ENCODE measurements at places on chromosomes 7 and 10. TPM values are rescaled to one million over a fixed set of nuclear protein-coding genes. Genes with fewer than 3 reads are reported as not detected.

GRCh38 chr7:71613313-71613712 is 481.4 kb downstream of the GALNT17 start:
- DNase-seq = no peak

DNA sequence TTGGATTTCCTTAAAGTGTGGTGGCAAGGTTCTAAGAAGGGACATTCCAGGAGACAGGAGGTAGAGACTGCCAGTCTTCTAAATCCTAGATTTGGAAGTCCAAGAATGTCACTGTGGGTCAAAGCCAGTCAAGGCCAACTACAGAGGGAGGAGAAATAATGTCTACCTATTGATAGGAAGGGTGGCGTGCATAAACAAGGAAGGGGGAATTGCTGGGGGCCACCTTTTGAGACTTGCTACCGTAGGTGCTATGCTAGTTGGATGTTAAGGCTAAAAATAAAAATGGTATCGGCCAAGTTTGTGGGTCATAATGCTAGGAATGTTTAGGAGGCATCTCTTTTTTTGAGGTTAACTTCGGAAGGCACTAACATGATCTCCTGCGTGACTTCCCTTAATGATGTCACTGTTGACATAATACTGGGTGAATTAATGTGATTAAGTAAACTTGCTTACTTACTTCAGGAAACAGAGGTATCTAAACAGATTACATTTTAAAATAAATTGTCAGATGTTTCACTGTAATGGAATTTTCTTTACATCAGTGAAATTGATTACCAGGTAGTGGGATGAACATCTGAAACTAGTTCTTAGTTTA is 4.8 kb downstream of the BTRC start:
- no peak for DNase-seq

- DNase-seq = no peak
These were observed 7.1 kb upstream of the RBM20 start for GRCh38 chr10:110636932-110637557.

- DNase-seq = no peak
These were observed 5.6 kb upstream of the POM121 start for GRCh38 chr7:72919256-72919775.

- DNase-seq = peak; percentile 32
These were observed 731.1 kb downstream of the ZWINT start for GRCh38 chr10:55629793-55630490.

DNA sequence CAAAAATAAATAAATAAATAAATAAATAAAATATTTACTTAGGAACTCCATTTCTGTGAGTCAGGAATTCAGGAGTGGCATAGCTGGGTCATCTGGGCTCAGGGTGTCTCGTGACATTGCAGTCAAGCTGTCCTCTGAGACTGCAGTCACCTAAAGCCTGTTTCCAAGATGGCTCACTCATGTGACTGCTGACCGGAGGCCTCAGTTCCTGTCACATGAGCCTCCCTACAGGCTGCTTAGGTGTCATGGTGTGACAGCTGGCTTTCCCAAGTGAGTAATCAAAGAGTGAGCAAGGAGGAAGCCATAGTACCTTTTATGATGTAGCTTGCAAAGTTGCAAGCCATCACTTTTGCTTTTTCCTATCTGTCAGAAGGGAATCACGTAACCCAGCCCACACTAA is 128.6 kb upstream of the KCTD7 start:
- DNase-seq = no peak

GRCh38 chr7:35012160-35012559 is 25.1 kb downstream of the DPY19L1 start:
- no peak for DNase-seq

The ERVW-1 gene
- total RNA-seq = not detected

DNA sequence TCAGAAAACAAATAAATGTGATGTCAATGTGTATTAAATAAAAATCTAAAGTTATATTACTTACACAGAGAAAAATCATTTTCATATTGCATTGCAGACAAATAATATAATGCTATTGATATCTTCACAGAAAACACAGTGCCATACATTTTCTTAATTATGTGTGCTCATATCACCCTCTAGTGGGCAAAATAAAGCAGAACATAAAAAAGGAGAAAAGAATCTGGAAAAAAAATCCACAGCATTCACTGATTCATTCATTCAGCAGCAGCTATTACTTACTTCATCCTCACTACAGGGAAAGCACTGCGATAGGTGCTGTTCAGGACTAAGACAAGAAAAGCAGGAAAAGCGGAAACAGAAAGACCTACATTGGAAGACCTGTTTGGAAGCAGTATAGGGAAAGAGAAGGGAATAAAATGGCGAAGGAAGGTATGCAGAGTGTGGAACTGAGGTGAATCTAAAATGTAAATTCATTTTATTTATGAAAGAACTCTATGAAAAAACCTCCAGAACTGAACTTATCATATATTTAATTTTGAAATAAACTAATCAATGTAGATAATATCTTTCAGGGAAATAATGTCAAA is 73.2 kb downstream of the POT1 start:
- no peak for DNase-seq

The LLCFC1 gene
- not detected for total RNA-seq

GRCh38 chr10:119341459-119342301 is 134.3 kb downstream of the GRK5 start:
- DNase-seq = no peak

The EGFR gene
- 93.1 TPM for total RNA-seq

- DNase-seq = no peak
These were observed 849.8 kb downstream of the NXPH1 start for GRCh38 chr7:9283246-9283645.
